Endothelial cell of coronary artery (primary cell): ENCODE measurements at places on chromosomes 5 and 9. TPM values are rescaled to one million over a fixed set of nuclear protein-coding genes. Genes with fewer than 3 reads are reported as not detected.

Gene RNF38
- total RNA-seq = 12.7 and 15.5 TPM in 2 replicates

Gene ENTPD2
- not detected in 2 replicates for total RNA-seq

Gene TRAF2
- 11.6 and 16.9 TPM in 2 replicates for total RNA-seq

Gene FOXD4L3
- 0.09 TPM in 1 of 2 replicates, not detected in the other for total RNA-seq

Gene FBP2
- not detected in 2 replicates for total RNA-seq

Gene CARD6
- total RNA-seq = 21.1 and 22.9 TPM in 2 replicates

Gene WNK2
- not detected in 2 replicates for total RNA-seq

Gene JADE2
- total RNA-seq = 20.3 and 40.6 TPM in 2 replicates

Gene SLC1A3
- 0.19 TPM in 1 of 2 replicates, not detected in the other for total RNA-seq

Gene SPATA31A3
- total RNA-seq = not detected in 2 replicates

Gene PCDHGA11
- 7.2 and 10.1 TPM in 2 replicates for total RNA-seq

Gene NKD2
- total RNA-seq = not detected in 2 replicates

Gene MYMK
- not detected in 2 replicates for total RNA-seq

Gene NIM1K
- 0.09 TPM in 1 of 2 replicates, not detected in the other for total RNA-seq

Gene NPR2
- total RNA-seq = 6.2 and 14.1 TPM in 2 replicates

Gene FANCG
- total RNA-seq = 13.2 and 24.7 TPM in 2 replicates

Gene SLC25A2
- 0.09 and 0.19 TPM in 2 replicates for total RNA-seq

Gene HSPB3
- not detected in 2 replicates for total RNA-seq

Gene PCDHGA3
- total RNA-seq = 0.54 and 1.9 TPM in 2 replicates

Gene CMYA5
- under 0.01 TPM in 2 replicates for total RNA-seq

Gene PDGFRB
- total RNA-seq = 0.63 and 3.1 TPM in 2 replicates

Gene NFIB
- 74.6 and 103 TPM in 2 replicates for total RNA-seq

Gene FOXD1
- 0.09 and 0.38 TPM in 2 replicates for total RNA-seq

Gene ADAMTS13
- 0.27 and 1.3 TPM in 2 replicates for total RNA-seq

Gene ZNF474
- total RNA-seq = 0.09 TPM in 1 of 2 replicates, not detected in the other

Gene ADAMTS19
- total RNA-seq = not detected in 2 replicates

Gene TMEM161B
- 8.0 and 10.4 TPM in 2 replicates for total RNA-seq

Gene ST6GALNAC4
- 38.7 and 46.9 TPM in 2 replicates for total RNA-seq

Gene TAF1L
- total RNA-seq = under 0.01 TPM in 2 replicates

Gene MAP1B
- 84.9 and 109 TPM in 2 replicates for total RNA-seq

Gene SCGB3A2
- not detected in 2 replicates for total RNA-seq

Gene FNBP1
- total RNA-seq = 27.1 and 35.1 TPM in 2 replicates

Gene TMEM252
- total RNA-seq = not detected in 2 replicates

Gene ZCCHC10
- 9.9 and 15.6 TPM in 2 replicates for total RNA-seq

Gene KCNIP1
- not detected in 2 replicates for total RNA-seq

Gene PBX3
- total RNA-seq = 9.0 and 16.1 TPM in 2 replicates

Gene ASPN
- total RNA-seq = 1.8 TPM in 1 of 2 replicates, not detected in the other

Gene OBP2B
- not detected in 2 replicates for total RNA-seq

Gene LSM11
- 7.8 and 9.0 TPM in 2 replicates for total RNA-seq

Gene DBH
- not detected in 2 replicates for total RNA-seq

Gene OR13C4
- total RNA-seq = not detected in 2 replicates

Gene PCDHGB7
- total RNA-seq = 5.8 and 6.8 TPM in 2 replicates

Gene MARCHF3
- 59.3 and 88.1 TPM in 2 replicates for total RNA-seq

Gene AQP7
- 0.09 TPM in 1 of 2 replicates, not detected in the other for total RNA-seq

Gene CTXN3
- total RNA-seq = not detected in 2 replicates

Gene SLC6A19
- not detected in 2 replicates for total RNA-seq

Gene STPG3
- total RNA-seq = not detected in 2 replicates

Gene CARD9
- 0.27 and 0.28 TPM in 2 replicates for total RNA-seq

Gene HTR1A
- total RNA-seq = 0.09 TPM in 1 of 2 replicates, not detected in the other

Gene MZB1
- total RNA-seq = 0.09 and 0.19 TPM in 2 replicates

Gene KDM4C
- total RNA-seq = 16.7 and 27.8 TPM in 2 replicates
